Sigmoid colon (tissue), 7 donors: ENCODE measurements at places on chromosomes 3 and 15. TPM values are rescaled to one million over a fixed set of nuclear protein-coding genes. Genes with fewer than 3 reads are reported as not detected.

DNA sequence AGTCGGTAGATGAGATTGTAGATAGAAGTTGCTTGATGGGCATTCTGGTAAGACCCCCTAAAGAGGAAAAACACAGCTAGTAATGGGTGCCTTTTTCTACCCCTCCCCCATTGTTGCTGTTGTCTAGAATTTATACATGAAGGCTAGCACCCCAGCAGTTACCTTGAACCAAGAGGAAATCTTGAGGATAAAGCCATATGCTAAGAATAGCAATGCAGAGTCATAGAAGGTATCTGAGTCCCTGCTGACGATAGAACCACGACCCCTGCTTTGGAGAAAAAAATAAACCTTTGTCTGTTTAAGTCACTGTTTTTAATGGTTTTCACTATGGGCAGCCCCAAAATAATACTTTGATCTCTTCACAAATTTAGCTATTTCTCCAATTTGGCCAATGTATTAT lies 162.6 kb downstream of the THRB start:
- peaks cover 3% of the 10 kb centered on the region for H3K4me1 ChIP-seq
- H3K36me3 ChIP-seq = no peaks in the 10 kb centered on the region
- H3K4me3 ChIP-seq = no peak overlapping the region
- H3K27ac ChIP-seq = no peak overlapping the region
- no peaks in the 10 kb centered on the region for H3K27me3 ChIP-seq
- no peak for DNase-seq

GALNT15 gene
- 21.7 TPM for total RNA-seq

PSTPIP1 gene
- total RNA-seq = 8.0 TPM

- no peak for DNase-seq
- no peaks in the 10 kb centered on the region for H3K36me3 ChIP-seq
- H3K4me1 ChIP-seq = no peaks in the 10 kb centered on the region
- H3K27ac ChIP-seq = no peak overlapping the region
- no peaks in the 10 kb centered on the region for H3K27me3 ChIP-seq
Measured at GRCh38 chr3:197913641-197914380, 36.2 kb upstream of the RPL35A start.

- DNase-seq = no peak
- no peak overlapping the region for H3K27ac ChIP-seq
- no peaks in the 10 kb centered on the region for H3K27me3 ChIP-seq
- H3K4me3 ChIP-seq = no peak overlapping the region
- H3K4me1 ChIP-seq = peaks cover 24% of the 10 kb centered on the region
Measured at GRCh38 chr3:5160321-5160720, 27.2 kb upstream of the EDEM1 start.

CYP1A2 gene
- not detected for total RNA-seq
